Naive thymus-derived CD4-positive, alpha-beta T cell (primary cell): ENCODE measurements at places on chromosomes 1 and 21. TPM values are rescaled to one million over a fixed set of nuclear protein-coding genes. Genes with fewer than 3 reads are reported as not detected.

The OR2L5 gene
- 0.51 TPM for total RNA-seq

The ELAPOR1 gene
- 5.8 and 6.6 TPM in 2 replicates for total RNA-seq

The ANXA9 gene
- not detected for total RNA-seq

The RGS1 gene
- total RNA-seq: 4.4 TPM

The LRRC7 gene
- not detected for total RNA-seq

The KCNH1 gene
- total RNA-seq: not detected

The CCT3 gene
- 82.7 TPM for total RNA-seq

The NECTIN4 gene
- not detected for total RNA-seq

The GRIK3 gene
- not detected for total RNA-seq

The SLFNL1 gene
- 0.19 TPM for total RNA-seq

GRCh38 chr1:111227851-111228747 lies 586 bp downstream of the CHI3L2 start:
- DNase-seq: no peak

- DNase-seq: peak; percentile 86
Measured at GRCh38 chr1:244049162-244050013, 1.7 kb upstream of the ZBTB18 start.

DNA sequence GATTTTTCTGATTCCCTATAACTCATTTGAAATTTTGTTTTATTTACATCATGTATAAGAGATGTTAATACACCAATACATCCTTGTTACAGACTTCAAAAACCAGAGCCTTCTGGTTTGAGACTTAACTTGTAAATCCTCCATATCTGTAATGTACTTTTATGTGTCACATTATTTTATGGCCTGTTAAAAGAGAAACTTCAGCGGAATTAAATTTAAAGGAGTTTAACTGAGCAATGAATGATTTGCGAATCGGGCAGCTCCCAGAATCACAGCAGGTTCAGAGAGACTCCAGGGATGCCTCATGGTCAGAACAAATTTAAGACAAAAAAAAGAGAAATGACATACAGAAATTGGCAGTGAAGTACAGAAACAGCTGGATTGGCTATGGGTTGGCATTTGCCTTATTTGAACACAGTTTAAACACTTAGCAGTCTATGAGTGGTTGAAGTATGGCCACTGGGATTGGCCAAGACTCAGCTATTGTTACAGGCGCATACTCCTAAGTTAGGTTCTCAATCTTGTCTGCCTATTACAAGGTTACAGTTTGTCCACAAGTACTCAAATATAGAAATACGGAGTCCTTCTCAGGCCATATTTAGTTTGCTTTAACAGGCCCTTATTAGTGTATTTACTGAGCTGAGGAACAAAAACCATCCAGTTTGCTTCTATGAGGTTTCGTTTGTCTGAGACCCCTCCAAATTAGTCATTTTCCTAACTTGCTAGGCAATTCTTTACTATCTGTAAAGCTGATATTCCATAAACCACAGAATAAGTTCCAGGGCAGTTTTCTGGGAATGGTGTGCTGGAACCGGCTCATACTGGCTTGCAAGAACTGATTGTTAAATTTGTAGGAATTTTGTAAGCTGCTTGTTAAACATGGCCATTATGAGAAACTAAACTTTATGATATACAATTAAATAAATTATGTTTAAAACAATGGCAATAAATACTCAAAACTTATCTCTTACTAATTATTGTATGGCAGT lies 56.2 kb upstream of the WDR26 start:
- DNase-seq: no peak

GRCh38 chr1:201459775-201460174 lies 9.2 kb downstream of the PHLDA3 start:
- no peak for DNase-seq

- DNase-seq: no peak
Measured at GRCh38 chr21:34583926-34584563, 30.9 kb downstream of the RCAN1 start.

- peak; percentile 49 for DNase-seq
Measured at GRCh38 chr1:7752512-7753417, 18.3 kb upstream of the VAMP3 start.

GRCh38 chr1:14138687-14139086 lies 438.7 kb downstream of the PRDM2 start:
- DNase-seq: no peak

- no peak for DNase-seq
Measured at GRCh38 chr1:86110451-86111129, 46.0 kb downstream of the COL24A1 start.

GRCh38 chr1:228375578-228376261 lies 30.9 kb downstream of the TRIM11 start:
- DNase-seq: no peak

DNA sequence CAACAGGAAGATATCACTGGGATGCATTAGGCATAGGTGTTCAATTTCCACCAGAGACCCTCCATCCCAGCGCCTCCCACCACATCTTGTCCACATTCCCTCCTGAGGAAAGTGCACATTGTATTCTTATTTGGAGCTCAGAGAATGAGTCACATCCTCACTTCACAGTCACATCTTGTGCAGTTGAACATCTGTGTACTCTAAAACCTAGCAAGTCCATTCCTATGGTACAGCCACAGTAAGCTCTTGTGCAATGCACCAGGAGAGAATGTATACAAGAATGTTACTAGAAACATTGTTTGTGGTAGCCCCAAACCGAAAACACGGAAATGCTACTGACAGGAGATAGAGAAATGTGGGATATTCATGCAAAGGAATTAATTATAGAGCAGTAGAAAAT lies 1.6 kb upstream of the KDF1 start:
- DNase-seq: no peak

DNA sequence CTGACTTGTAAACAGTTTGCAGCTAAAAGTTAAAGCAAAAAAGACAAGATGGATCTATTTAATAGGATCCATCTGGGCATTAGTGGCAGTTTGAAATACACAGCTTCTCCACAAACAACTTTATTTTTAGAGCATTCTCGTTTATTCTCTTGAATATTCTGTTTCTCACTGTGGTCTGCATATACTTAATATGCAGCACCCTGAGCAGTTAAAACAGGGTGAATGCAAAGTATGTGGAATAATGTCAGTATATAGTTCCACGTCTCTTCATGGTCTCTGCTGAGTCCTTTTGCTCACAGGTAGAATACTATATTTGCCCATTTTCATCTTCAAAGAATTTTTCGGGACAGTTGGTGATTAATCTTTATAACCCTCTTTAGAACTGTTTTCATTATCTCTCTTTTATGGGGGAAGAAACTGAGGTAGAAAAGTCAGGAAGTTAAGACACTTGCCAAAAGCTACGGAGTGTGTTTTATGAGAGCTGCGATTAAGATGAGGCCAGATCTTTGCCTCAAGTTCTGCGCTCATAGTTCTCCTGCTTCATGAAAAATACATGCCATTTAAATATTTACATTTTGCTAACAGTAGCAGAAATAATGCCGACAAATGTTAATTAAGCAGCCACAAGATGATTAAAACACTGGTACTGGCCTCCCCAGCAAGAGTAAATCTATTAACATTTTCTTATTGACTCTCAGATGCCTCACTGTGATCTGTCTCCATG lies 115.6 kb downstream of the PTBP2 start:
- no peak for DNase-seq

GRCh38 chr1:212235857-212236256 lies 49.4 kb upstream of the PPP2R5A start:
- DNase-seq: no peak

DNA sequence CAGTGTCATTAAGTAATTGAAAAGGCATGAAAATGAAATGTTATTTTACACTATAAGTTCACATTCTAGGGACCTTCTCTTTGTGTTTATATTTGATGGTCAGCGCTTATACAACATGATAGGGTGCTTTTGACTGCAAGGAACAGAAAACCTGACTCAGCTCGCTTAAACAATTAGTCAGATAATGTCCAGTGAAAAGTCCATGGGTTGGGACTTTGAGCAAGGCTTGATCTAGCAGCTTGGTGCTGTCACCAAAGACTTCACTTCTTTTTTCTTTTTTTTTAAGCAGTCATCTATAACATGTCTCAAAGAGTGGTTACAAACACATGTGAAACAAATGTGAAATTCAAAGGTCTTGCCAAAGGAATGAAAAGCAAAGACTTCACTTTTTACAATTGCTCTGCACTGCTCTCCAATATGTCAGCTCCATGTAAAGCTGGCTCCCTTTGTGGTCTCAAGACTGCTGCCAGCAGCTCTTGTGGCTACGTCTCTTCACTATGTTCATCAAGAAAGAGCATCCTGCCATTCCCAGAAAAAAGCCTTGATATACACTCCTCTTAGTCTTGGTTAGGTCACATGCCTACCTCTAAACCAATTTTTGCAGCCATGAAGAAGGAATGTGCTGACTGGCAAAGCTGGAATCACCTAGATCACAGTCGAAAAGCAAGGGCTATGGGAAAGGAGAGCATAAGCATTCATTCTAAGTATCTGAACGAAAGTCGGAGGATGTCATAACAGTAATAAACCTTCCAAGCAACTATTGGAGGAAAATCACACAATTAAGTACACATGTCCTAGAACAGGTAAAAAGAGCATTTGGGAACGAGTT lies 15.2 kb downstream of the F3 start:
- DNase-seq: no peak

GRCh38 chr1:65260851-65261473 lies 48.4 kb upstream of the DNAJC6 start:
- no peak for DNase-seq

GRCh38 chr1:67759692-67760029 lies 73.6 kb downstream of the GNG12 start:
- DNase-seq: no peak

- DNase-seq: no peak
Measured at GRCh38 chr1:33471416-33471815, 1.0 kb upstream of the ZSCAN20 start.

DNA sequence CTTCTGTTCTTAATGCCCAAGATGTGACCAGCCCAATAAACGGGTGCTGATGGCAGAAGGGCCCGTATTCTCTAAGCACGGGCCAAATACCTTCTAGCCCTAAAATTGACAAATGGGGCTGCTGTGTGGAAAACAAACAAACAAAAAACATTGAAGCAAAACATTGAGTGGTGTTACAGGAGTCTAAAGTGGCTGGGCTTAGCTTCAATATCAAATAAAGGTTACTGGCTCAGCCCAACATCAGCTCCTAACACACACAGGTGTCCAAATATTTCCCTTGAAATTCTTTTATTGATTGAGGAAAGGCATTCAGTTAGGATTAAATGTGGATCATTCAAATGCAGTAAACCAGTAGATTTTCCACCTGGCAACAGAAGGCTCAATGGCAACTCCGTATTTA lies 13.3 kb upstream of the TTF2 start:
- no peak for DNase-seq

DNA sequence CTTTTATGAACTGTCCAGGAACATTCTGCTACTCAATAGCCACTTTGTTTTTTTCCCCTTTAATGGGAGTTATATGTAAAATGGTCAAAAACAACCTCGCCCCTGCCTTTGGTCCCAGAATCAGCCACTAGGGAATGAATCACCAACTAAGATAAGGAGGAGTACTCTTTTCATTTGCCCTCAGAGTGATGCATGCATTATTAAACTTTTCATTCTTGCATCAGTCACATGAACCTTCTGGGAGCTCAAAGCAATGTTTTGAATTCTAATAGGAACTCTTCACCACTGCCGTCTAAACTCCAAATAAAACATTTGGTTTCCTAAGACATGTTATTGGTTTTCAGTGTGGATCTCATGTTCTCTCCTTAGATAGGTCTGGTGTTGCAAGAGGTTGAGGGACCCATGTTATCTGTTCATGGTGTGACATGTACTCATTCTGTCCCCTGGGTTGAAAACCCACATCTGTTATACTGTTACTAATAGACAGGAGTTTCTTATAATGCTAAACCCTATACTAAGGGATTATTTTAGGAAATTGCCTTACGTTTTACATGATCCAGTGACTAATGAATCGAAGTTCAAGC lies 17.8 kb upstream of the HSD17B7 start:
- DNase-seq: no peak

GRCh38 chr1:58874342-58874741 lies 90.5 kb upstream of the JUN start:
- DNase-seq: no peak

DNA sequence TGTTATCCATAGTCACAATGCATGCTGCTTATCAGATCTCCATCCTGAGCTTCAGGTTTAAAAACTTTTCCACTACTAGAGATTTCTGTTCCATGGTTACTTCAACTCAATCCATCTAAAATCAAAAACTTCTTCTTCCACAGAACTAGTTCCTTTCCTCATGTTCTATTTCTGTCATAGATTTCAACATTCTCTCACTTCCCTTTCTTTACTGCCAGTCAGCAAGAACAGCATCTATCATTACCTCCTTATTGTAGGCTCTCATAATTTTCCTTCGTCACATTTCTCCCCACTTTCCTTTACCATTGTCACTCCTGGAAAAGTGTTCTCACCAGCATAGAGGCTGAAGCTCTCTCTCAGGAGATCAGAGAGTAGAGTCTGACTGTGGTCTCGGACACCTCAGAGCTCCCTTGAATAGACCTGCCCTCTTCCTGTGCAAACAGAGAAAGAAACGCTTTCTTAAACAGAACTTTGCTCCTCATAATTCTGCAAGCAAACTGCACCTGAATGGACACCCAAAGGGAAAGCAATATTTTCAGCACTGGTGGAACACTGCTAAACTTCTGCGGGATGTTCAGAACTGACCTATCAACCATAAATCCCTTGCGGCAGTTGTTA lies 48.7 kb upstream of the KIRREL1 start:
- DNase-seq: no peak

DNA sequence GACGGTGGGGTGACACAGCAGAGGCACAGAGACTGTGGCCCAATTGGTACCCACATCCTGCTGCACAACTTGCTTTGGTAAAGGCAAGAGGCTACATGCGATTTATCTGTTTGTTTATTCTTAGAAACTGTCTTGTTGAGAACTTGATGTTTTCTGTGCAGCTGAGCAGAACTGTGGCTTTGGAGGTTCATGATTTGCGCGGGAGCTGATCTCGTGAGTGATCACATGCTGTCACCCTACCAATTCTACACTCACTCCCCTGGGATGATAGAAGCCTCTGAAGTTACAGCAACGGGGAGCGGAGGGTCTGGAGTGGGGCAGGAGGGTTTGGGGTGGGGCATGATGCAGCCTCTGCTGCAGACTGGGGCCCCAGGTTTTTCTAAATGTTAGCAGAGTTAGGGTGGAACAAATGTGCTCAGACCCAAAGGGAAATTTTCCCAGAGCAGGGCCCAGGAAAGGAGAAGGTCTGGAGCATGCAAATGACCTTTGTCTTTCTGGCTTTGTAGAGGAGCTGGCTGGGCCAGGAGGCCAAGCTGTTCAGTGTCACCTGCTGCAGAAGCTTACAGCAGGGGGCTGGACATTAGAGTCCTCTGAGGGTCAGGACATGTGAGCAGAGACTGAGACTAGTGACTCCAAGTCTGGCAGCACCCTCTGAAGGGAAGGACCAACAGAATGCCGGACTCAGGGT lies 83.6 kb downstream of the GRIK3 start:
- DNase-seq: no peak

- no peak for DNase-seq
Measured at GRCh38 chr1:167463080-167463479, 55.2 kb downstream of the CD247 start.

DNA sequence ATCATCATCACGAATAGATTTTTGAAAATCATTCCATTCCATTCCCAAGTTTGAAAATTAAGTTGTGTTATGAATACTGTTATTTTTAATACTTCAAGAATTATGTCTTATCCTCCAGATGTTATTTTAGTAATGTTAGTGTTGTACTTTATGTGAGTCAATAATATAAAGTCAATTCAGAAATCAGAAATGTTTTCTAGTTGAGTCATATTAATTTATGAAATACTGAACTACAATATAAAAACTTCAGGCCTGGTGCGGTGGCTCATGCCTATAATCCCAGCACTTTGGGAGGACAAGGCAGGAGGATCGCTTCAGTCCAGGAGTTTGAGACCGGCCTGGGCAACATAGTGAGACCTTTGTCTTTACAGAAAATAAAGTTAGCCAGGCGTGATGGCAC lies 38.4 kb upstream of the GPR25 start:
- DNase-seq: no peak
